ENCODE measurements at places on chromosomes 13 and 19.

- no peak for DNase-seq
Measured at GRCh38 chr13:27868641-27869435, 51.0 kb upstream of the PDX1 start.

GRCh38 chr13:23467932-23468278, 34.4 kb upstream of the SACS start:
- no peak for DNase-seq

- no peak for DNase-seq
Measured at GRCh38 chr19:41999071-41999877, 5.2 kb upstream of the ATP1A3 start.

DNA sequence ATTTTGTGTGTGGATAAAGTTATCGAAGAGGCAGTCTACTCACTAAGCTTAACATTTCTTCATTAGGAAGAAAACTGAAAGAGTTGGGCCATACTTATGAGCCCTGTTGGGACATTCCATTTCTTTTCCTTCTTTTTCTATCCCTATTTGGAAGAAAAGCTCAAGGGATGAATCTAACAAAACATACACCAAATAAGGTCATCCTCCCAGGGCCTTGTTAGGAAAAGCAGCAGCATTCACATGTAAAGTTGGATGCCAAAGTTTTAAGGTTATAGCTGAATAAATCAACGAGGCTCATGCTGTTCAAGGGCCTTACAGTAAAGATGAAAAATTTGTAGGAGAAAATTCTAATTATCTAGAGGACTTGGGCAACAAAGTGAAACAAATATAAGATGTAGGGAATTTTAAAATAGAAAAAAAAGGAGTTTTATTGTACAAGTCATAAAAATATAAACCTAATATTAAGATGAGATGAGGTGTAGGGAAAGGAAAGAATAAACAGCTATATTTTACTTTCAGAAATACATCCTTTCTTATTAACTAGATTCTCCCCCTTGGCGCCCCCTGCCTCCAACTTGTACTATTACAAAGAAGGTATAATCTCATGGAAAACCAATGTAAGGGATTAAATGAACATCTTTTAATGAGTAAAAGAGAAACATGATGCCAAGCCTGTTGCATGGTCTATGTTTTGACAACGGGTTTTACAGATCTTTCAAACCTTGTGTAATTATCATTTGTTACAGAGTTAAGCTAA, 160.4 kb downstream of the PCDH20 start:
- peak; percentile 2 for DNase-seq

DNA sequence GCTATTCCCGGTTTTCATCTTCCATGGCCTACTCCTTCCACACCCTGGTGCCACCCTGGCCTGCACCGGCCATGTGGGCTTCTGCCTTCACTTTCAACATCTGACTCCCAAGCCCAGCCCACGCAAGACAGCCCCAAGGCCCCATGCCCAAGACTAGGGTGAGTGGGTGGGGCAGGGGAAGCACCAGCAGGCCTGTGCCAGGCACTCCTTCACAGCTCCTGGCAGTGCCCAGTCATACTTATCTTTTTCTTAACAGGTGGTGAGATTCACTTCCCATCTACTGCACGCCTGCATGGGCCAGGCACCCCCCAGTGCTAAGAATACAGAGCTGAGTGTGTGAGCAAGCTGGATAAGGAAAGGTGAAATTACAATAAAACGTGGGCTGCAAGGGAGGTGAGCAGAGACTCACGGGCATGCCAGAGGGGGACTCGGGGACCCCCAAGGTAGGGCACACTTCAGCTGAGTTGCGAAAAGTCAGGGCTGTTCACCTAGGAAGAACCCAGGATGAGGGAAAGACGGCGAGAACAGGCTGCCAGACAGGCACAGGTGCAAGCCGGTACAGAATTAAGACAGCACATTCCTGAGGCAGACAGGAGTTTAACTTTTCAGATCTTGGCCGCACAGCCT, 55.7 kb downstream of the COL4A1 start:
- DNase-seq: no peak

DNA sequence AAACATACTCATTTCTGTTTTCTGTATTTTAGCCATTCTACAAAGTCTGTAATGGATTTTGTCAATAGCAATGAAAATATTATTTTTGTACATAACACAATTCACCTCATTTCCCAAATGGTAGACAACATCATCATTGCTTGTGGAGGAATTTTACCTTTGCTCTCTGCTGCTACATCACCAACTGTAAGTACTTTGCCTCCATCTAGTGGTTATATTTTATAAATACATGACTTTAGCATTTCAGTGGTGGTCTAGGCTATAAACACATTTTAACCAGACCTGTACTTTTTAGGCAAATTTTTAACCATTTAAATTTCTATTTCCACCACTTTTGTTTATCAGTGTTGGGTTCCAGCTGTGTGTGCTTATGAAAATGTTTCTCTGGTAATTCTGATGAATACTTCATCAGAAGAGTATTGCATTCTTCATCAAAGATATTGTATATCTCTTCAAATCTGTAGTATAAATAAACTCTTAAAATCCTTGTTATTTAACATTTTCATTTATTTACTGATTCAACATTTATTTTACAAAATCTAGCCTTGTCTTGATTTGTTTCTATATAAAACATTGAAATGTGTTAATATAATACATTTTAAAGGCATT, 222.4 kb downstream of the NBEA start:
- peak; percentile 14 for DNase-seq

GRCh38 chr13:59766236-59766635, 397.5 kb downstream of the DIAPH3 start:
- no peak for DNase-seq

DNA sequence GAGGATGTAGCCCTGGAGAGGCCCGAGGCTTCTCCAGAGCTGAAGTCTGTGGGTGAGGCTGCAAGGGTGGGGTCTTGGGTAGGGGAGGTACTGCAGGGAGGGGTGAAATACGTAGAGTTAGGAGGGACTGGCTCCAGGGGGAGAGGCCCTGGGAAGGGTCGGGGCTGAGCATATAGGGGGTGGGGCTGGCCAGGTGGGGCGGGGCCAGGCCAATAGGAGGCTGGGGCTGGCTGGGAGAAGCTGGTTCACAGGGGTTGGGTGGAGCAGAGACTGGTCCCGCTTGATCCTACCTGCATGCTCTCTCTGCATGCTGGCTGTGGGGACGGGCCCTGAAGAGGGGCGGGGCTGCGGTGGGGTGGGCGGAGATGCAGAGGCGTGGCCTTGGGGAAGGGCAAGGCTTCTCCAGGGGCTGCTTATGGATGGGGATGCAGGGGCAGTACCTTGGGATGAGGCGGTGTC, 51.9 kb downstream of the CELF5 start:
- no peak for DNase-seq

- DNase-seq: no peak
Measured at GRCh38 chr19:55493052-55493644, 4.9 kb downstream of the SSC5D start.

DNA sequence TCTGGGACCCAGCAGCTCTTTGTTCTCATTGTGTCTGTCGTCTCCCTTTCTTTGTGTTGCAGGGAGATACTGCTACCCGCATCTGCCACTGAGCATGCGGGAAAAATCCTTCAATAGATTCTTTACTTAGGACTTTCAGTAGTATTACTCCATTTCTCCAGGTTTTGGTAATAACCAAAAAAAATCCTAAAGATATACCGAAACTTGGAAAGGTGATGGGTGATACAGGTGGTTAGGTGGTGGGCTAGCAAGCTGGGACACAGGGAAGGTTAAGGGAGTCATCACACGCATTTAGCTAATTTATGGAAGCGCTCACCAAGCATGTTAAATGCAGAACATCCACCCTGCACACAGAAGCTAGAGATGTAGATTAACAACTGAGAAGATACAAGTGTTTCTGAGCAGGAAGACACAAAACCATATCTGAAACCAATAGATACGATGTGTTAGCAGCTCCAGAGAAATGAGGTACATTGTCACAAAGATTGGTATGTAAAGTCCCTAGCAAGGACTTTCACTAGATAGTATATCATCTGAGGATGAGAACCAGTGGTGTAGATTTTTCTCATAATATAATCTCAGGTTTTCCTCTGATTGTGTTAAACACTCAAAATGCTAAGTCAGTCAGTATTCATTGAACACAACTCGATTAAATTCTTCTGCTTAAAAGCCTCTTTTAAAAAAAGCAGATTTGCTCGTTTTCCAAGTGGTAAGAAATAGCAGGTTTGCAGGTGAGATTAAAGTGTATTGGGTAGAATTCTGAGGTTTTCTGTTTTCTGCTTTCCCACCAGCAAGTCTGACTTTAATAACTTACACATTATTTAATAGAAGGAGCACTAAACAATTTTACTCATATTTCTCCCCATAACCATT, 1.2 kb upstream of the SLAIN1 start:
- DNase-seq: no peak

- no peak for DNase-seq
Measured at GRCh38 chr19:2221918-2222317, 14.2 kb downstream of the PLEKHJ1 start.

DNA sequence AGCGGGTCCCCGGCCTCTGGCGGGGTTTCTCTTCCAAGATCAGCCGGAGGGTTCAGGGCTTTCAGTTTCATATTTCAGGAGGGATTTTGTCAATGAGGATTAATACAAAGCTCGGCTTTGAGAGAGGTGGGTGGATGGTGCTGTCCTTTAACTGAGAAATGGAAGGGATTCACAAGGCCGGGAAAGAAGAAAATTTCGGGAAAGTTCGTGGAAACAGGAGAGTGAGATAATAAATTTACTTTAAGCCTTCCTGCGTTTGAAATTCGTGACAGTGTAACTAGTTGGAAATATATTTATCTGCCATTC, 283 bp upstream of the PARP4 start:
- DNase-seq: no peak

GRCh38 chr13:112110479-112110878, 43.5 kb downstream of the SOX1 start:
- DNase-seq: no peak

All from NCI-H460 (cell line).